Epithelial cell of prostate (primary cell): ENCODE measurements at places on chromosomes 5 and 9.
A peak's percentile ranks its signal among the peaks of the same experiment; 100 is the strongest.

GRCh38 chr5:88882276-88883038, 527 bp downstream of the MEF2C start:
- DNase-seq, result no peak

DNA sequence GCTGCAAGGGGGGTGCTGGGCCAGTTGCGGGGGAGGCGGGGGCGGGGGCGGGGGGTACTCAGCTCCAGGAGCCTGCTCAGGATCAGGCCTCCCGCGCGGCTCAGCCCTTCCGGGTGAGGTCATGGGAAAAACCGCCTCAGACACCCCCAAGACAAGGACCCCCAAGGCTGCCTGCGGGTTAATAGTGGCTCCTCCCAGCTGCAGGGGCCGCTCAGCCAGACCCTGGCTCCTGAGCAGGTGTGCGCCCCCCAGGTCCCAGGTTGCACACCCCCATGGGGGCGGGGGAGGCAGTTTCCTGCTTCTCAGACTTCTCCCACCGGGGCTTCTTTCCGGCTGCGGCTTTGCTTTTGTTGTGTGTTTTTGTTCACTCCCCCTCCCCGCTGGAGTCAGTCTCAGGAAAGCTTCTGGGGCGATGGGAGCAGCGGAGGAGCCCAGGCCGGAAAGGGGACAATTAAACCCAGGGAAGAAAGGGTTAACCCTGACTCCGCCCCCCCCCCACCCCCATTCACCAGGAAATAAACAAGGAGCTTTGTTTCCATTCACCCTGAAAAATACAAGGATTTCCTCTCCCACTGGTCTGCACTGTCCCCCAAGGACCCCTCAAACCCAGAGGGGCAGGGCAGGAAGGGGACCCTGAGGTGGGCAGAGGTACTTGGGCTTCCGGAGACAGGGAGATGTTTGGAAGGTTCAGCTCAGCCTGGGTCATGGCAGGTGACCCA, 42.3 kb upstream of the NOTCH1 start:
- no peak for DNase-seq

DNA sequence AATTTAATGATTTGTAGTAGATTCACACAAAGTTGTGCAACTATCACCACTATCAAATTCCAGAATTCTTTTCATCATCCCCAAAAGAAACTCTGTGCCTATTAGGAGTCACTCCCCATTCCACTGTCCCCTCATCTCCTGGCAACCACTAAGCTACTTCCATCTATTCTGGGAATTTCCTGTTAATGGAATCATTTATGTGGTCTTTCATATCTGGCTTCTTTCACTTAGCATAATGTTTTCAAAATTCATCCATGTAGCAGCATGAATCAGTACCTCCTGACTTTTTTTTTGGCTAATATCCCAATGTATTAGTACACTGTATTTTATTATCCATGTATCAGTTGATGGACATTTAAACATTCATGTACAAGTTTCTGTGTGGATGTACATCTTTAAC, 157.6 kb downstream of the TTC39B start:
- no peak for DNase-seq

DNA sequence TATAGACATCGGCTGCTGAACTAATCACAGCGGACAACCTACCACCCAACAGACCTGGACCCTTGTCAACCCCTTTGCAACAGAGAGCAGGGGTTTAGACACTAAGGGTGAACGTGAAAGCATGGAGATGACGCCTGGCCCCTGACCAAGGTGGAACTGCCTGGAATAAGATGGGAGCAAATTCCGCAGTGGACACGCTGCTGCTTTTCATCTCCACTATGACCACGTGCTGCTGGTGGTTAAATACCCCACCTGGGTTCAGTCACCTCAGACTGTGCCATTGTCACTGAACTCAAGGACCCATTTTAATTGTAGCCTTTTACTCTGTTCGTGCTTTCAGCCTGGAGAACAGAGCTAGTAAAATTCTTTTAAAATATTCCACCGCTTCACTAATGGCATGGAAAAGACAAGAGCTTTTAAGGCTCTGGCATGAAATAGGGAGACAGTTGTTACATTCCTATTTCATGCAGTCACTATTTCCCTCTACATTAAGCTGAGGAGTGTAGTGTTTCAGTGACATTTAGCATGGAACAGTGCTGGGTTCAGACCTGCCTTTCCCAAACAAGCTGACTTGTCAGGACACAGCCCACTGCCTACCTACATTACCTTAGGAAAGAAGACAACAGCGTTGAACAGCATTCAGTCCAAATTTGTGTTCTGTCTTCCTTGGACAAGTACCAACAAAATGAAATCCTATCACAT, 96.8 kb downstream of the ANKRD18B start:
- DNase-seq, result peak; percentile 91

GRCh38 chr5:127518319-127518621, 830 bp downstream of the PRRC1 start:
- no peak for DNase-seq

- DNase-seq, result no peak
Observed at GRCh38 chr5:3827624-3828023, 232.0 kb downstream of the IRX1 start.

DNA sequence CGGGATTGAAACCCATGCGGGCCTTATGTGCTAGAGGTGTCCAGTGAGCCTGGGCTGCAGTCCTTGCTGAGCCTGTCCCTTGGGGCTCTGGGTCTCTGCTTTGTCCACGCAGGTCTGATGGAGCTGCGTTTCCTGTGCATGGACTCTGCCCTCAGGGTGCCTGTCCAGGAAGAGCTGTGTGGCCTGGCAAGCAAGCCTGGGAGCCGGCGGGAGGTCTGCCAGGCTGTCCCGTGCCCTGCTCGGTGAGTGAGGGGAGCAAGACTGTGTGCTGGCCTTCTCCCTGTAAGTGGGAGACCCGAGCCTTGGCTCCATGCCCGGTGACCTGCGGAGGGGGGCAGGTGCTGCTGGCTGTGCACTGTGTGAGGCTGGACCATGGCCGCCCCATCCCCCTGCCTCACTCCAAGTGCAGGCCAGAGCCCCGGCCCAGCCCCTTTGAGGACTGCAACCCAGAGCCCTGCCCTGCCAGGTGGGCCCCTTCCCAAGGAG, 11.2 kb upstream of the CACFD1 start:
- no peak for DNase-seq

GRCh38 chr5:56465769-56466135, 232.6 kb upstream of the ANKRD55 start:
- DNase-seq, result no peak

DNA sequence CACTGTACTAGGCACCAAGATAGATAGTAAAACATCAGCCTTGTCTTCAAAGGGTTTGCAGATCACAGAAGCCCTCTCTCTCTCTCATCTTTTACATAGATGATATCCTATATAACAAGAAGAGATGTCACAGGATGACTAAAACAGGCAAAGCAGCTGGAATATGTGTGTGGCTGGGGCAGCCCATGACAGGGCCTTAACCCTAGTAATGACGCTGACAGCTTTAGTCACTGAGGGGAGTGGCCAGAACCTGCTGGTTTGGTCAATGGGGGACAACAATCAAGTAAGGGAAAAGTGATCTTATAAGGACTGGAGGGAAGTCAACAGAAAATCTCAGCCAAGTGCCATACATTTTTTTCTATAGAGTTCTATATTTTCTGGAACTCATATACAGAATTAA, 41.9 kb upstream of the RIC1 start:
- DNase-seq, result peak; percentile 59

GRCh38 chr5:72921886-72922285, 34.0 kb upstream of the FCHO2 start:
- DNase-seq, result no peak

DNA sequence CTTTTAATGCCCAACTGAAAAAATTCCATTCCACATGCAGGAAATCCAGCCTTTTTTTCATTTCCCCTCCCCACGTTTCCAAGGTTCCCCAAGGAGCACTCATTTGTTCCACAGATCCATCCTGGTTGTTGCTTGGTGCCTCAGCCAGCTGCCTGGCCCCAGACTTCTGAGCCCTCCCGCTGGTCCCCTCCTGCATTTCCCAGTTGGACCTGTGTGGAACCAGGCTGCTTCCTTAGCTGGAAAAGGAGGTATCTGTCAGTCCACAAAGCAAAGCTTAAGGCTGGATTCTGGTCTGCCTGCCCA, 44.8 kb downstream of the ANGPTL2 start:
- DNase-seq, result no peak

DNA sequence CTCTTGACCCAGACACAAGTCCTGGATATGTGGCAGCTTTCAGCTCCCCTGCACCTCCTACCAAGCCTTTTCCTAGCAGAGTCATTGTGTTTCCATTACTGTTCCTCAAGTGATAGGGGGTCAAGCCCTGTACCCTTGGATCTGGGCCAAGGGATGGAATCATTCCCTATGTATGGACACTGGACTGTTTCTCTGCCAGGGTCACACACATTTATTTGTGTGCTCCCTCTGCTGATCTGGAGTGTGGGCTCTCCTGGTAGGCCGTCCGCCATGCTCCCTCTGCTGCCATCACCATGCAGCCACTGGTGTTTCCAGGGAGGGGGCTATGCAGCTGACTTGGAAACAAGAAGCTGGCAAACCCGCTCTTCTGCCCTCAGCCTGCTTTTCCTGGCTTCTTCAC, 9.5 kb downstream of the GM2A start:
- DNase-seq, result no peak

GRCh38 chr9:89873801-89874200, 269.0 kb downstream of the GADD45G start:
- DNase-seq, result no peak

GRCh38 chr9:70403618-70404025, 10.8 kb downstream of the KLF9 start:
- no peak for DNase-seq

GRCh38 chr9:23314247-23314646, 511.8 kb downstream of the ELAVL2 start:
- no peak for DNase-seq

GRCh38 chr9:133423216-133423615, 1.0 kb downstream of the ADAMTS13 start:
- no peak for DNase-seq
